ENCODE measurements at places on chromosomes 13 and 19.

DNA sequence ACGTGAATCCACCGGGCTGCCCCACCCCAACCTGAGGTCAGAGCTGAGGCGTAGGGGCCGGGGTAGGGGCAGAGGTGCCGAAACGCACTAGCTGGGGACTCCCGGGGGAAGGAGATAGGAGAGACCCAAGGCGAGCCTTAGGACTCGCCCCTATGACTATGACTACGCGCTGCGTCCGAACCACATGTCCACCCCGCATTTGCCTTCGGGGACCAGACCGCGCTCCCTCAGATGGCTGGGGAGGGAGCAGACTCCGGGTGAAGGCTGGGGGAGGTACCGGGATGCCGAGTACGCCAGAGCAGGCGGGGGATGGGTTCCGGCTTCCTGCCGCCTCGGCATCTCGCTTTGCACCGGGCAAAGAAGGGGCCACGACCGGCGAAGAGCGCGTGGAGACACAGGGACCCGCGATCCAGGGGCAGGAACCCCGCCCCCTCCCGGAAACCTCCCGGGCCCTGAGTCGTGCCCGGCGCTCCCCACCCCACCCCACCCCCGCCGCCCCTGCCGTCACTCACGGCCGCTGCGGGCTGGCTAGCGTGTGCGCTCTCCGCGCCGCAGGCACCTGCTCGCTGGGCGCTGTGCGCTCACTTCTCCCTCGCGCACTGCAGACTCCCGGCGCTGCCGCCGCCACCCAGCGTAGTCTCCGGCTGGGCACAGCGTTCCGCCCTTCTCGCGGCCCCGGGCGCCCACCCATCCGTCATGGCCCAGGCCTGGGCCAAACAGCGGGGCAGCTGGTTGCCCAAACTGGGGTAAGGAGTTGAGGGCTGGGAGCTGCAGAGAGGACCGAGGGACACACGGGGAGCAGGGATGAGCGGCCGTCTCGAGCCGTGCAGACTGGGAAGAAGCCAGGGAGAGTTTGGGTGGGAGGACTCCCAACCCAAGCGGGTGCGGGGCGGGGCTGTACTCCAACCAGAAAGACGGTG is 622 bp upstream of the VSTM2B start:
- no peak for DNase-seq

DNA sequence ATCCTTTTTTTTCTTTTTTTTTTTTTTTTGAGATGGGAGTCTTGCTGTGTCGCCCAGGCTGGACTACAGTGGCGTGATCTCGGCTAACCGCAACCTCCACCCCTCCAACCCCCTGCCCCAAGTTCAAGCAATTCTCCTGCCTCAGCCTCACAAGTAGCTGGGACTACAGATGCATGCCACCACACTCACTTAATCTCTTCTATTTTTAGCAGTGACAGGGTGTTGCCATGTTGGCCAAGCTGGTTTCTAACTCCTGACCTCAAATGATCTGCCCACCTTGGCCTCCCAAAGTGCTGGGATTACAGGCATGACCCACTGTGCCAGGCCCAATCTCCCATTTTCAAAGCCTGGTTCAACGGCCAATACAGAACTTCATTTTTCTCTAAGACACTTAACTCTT is 9.1 kb downstream of the FOXO1 start:
- no peak for DNase-seq

GRCh38 chr13:97386801-97387484 is 47.0 kb upstream of the RAP2A start:
- DNase-seq = peak; percentile 81

DNA sequence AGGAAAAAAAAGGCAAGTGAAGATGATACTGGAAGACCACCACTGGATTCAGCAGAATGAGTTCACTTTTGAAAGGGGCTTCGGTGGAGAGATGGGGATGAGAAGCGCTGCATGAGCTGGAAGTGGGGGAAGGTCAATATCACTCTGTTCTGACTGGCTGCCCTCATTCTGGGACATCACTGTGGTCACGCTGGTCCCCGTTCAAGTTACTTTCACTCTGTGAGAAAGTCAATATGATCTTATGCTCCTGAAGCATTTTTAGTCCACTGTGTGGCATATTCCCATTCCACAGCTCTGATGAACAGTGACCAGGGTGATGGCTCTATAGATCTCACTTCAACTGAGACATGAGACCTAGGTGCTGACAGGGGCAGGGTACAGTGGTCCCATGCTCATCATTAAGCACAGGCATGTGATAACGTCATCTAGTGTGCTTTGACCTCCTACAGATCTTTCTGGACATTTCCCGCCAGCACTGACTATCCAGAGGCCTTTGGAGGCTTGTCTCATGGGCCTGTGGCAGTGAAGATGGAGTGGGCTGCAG is 40.2 kb upstream of the GPR183 start:
- peak; percentile 64 for DNase-seq

- no peak for DNase-seq
Observed at GRCh38 chr13:33453936-33454335, 168.4 kb upstream of the STARD13 start.

- peak; percentile 84 for DNase-seq
Observed at GRCh38 chr19:2491130-2491801, 15.3 kb downstream of the GADD45B start.

DNA sequence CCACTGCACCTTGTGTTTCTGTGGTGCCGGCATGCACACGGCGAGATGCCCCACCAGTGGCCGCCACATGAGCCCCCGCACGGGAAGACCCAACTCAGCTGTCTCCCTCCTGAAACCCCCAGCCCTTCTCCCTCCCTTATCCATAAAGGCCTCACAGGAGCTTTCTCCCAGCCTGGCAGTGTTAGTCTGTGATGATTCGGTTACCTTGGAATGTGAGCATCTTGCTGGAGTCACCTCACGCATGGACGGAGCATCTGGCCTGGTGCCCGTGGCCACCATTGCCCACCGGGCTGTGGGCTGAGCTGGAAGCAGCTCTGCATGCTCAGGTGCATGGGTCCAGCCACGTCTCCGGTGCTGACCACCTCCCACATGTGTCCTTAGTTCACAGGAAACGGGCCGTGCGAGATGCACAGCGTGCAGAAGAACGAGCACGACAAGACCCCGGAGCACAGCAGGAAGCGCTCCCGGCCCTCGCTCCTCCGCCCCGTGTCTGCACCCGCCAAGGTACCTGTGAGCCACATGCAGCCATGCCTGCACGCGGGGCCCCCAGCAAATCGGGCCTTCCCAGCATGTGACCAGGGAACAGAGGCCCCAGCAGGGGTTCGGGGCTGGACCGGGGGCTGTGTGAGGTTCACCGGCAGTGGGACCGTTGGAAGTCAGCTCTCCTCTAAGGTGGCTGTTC is 22.0 kb downstream of the SIN3B start:
- DNase-seq = no peak

DNA sequence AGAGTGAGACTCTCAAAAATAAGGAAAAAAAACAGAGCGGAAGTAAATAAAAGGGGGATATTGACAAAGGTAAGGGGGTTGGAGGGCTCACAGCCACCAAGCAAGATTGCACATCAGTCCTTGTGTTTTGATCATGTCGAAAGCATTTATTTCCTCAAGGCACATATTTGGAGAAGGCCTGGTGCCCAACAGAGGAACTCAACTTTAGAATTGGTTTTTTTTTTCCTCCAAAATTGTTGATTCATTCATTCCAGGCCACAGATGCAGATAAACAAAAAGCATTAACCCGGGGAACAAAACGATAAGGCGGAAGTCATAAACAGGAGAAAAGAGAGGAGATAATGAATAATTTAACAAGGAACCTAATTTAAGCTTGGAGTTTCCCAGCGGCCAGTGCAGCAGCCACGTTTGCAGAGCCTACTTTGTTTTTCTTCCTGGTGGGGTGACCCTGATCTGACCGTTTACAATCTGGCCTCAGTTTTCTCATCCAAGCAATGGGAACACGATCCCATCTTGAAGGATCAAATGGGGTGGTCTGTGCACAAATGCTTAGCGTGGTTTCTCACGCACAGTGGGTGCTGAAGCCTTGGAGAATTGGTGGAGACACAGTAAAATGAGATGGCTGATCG is 2.1 kb upstream of the PTPRS start:
- DNase-seq = no peak

GRCh38 chr19:17755443-17755890 is 4.2 kb downstream of the FCHO1 start:
- no peak for DNase-seq

DNA sequence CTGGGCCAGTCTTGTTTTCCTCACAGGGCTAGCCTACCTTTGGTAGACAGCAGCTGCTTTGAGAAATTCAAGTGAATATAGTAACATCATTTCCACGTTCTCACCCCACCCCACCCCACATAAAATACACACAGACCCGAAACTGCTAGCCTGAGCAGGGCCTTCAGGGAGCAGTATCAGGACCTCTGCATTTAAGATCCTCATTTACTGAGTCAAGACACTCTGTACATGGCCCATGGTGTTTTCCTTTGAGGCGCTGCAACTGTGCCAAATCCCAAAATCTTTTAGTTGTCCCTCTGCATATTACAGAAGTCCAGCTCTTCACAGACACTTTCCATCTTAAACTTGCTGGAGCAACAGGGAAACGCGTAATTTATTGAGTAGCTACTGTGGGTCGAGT is 43.0 kb downstream of the ESD start:
- no peak for DNase-seq

GRCh38 chr13:79589603-79590393 is 108.8 kb downstream of the NDFIP2 start:
- no peak for DNase-seq

DNA sequence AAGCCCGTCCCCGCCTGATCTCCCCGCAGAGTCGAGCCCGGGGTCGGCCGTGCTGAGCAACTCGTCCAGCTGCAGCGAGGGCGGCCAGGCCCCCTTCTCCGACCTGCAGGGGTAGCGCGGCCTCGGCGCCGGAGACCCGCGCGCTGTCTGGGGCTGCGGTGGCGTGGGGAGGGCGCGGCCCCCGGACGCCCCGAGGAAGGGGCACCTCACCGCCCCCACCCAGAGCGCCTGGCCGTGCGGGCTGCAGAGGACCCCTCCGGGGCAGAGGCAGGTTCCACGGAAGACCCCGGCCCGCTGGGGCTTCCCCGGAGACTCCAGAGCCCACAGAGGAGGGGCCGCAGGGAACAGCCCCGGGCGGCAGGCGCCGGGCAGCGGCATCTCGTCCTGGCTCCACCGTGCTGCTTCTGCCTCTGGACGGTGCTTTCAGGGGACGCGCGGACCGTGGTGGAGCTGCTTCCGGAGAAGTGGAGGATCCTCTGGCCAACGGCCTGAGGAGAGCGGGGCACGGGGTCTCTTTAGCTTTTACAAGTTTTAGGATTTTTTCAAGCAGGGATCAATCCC is 8.8 kb upstream of the F7 start:
- DNase-seq = no peak

- no peak for DNase-seq
Observed at GRCh38 chr19:53549340-53549739, 11.4 kb downstream of the ZNF331 start.

DNA sequence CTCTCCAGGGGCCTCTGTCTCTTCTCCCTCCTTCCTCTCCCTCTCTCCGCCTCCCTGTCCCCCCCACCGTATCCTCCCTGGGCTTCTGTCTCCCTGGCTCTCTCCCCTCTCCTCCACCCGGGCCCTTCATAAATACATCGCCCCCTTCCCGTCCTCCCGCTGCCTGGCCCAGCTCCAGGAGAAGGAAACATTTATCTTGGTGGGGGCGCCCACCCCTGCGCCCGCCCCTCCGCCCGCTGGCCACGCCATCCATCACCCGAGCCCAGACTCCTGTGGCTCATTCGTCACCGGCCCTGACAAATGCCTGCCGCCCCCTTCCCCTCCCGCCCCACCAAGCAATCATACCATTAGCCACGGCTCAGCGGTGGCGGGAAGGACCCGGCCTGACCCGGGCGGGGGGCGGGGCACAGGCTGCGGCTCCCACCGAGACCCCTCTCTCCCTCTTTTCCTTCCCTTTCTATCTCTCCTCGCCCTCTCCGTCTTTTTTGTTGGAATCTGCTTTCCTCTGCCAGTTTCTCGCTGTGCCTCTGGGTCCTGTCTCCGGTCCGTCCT is 2.6 kb upstream of the MEIS3 start:
- DNase-seq = no peak

DNA sequence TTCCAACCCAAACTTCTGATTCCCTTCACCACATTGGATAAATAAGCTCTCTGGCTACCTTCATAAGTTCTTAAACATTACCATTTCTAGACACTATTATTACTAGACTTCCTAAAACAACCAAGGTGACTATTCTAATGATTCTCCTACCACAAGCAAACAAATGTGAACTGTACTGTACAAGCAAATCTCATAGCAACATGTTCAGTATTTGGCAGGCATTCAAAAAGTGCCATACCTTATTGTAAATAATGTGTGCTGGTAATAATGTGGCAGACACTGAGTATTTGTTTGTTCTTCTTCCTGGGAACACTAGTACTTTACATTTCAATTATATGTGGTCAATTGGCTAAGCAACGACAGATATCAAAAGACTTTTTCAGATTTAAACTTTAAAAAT is 986.0 kb upstream of the SPRY2 start:
- DNase-seq = no peak

GRCh38 chr13:99124794-99125316 is 75.8 kb upstream of the UBAC2 start:
- peak; percentile 94 for DNase-seq

- no peak for DNase-seq
Observed at GRCh38 chr13:94590744-94591143, 5.2 kb downstream of the TGDS start.

- DNase-seq = no peak
Observed at GRCh38 chr13:96104516-96104915, 14.6 kb downstream of the HS6ST3 start.

GRCh38 chr19:42515241-42515832 is 12.9 kb downstream of the CEACAM1 start:
- DNase-seq = no peak

GRCh38 chr13:32205431-32206096 is 109.6 kb downstream of the ZAR1L start:
- no peak for DNase-seq

GRCh38 chr13:46551410-46552302 is 1.3 kb upstream of the LRCH1 start:
- peak; percentile 79 for DNase-seq

DNA sequence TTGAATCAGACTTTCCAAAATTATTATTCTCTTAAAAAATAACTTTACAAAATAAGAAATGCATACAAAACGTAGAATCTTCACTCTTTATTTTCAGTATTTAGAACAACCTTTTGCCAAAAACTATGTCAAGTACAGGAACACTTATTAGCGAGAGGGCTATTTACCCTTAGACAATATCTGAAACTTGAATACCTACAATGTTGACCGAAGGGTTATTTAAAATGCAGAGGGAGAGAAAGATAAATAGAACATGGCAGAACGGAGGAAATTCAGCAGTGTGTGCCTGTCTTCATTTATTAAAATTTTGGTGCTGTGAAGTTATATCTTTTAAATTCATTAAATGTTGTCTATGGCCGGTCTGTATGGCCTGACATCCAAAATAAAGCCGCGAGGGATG is 198.8 kb downstream of the EFNB2 start:
- no peak for DNase-seq

GRCh38 chr19:55519451-55520311 is 17.3 kb downstream of the SBK2 start:
- DNase-seq = no peak

- DNase-seq = no peak
Observed at GRCh38 chr19:45528149-45528743, 21.0 kb downstream of the VASP start.

GRCh38 chr13:69319656-69320055 is 788.0 kb upstream of the ATXN8OS start:
- no peak for DNase-seq

GRCh38 chr13:58340895-58341294 is 709.4 kb downstream of the PCDH17 start:
- no peak for DNase-seq

- no peak for DNase-seq
Observed at GRCh38 chr19:5881543-5882299, 11.4 kb upstream of the FUT5 start.

Measured in SJSA1 (cell line).